ENCODE measurements at places on chromosomes 7 and 10.

- no peak for DNase-seq
Observed at GRCh38 chr7:29917641-29918040, 72.0 kb downstream of the SCRN1 start.

DNA sequence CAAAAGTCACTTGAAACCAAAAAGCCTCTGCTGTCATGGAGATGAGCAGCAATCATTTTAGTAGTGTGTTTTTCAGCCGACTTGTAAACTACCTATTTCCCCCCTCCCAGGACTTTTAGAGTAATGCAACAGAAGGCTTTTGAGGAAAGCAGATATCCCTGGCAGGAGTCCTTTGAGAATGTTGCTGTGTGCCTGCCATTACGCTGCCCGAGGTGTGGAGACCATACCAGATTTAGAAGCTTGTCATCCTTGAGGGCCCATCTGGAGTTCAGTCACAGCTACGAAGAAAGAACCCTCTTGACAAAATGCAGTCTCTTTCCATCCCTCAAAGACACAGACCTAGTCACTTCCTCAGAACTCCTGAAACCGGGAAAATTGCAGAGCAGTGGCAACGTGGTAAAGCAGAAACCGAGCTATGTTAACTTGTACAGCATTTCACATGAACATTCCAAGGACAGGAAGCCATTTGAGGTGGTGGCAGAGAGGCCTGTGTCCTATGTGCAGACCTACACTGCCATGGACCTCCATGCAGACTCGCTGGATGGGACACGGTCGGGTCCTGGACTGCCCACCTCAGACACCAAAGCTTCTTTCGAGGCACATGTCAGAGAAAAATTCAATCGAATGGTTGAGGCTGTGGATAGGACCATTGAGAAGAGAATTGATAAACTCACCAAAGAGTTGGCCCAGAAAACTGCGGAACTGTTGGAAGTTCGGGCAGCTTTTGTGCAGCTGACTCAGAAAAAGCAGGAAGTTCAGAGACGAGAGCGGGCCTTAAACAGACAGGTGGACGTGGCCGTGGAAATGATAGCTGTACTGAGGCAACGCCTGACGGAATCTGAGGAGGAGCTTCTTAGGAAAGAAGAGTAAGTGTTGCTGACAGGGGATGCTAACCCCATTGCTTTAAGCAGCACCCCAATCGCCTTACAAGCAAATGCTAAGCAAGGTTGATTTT is 2.2 kb downstream of the ZNF365 start:
- no peak for DNase-seq

- DNase-seq = peak; percentile 99
Observed at GRCh38 chr10:74589226-74589673, 237.2 kb upstream of the KAT6B start.

GRCh38 chr7:99393355-99394187 is 14.8 kb downstream of the PDAP1 start:
- no peak for DNase-seq

DNA sequence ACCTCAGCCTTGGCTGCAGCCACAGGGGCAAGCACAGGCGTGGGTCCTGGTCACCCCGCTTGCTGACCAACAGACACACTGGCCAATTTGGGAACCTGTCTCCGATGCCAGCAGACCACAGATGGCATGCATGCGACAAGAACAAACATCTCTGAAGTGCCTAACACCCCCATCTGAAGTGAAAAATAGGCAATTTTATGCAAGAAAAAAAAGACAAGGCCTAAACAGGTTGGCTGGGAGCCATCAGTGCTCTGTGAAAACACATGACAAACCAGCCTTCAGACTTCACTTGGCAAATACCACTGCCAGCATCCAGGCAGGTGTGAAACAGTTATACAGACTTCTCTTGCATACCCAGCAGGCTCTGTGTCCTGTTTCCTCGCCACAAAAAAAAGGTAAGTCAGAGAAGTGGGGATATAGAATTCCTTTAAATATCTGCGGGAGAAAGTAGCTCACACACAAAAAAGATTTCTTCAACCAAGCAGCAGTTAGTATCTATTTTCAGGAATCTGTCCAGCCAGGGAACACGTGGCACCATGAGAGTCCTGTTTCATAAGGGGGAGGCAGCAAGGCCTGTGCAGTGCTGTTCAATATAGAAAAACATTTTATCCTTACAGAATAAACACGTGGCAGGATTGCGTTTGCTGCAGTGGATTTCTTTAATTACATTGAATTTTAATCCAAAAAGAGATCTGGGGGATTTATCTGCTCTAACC is 293.4 kb upstream of the MKLN1 start:
- DNase-seq = peak; percentile 45

DNA sequence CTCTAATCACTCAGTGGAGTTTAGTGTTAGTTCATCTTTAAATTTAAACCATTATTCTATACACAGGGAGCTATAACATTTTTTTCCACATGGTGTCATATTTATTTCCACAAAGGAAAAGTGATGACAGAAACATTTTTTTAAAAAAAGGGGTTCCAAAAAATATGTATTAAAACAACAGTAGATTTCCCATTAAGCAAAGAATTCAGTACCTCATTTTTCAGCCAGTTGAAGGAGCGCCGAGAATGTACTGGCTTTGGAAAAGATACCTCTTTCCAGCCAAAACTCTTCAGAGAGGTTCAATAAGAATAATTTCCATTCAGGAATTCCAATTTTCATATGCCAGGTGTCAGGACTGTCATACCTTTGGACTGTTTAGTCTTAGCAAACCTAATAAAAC is 250.5 kb upstream of the MEOX2 start:
- no peak for DNase-seq

GRCh38 chr7:38232502-38233366 is 40.7 kb downstream of the TARP start:
- DNase-seq = peak; percentile 51

DNA sequence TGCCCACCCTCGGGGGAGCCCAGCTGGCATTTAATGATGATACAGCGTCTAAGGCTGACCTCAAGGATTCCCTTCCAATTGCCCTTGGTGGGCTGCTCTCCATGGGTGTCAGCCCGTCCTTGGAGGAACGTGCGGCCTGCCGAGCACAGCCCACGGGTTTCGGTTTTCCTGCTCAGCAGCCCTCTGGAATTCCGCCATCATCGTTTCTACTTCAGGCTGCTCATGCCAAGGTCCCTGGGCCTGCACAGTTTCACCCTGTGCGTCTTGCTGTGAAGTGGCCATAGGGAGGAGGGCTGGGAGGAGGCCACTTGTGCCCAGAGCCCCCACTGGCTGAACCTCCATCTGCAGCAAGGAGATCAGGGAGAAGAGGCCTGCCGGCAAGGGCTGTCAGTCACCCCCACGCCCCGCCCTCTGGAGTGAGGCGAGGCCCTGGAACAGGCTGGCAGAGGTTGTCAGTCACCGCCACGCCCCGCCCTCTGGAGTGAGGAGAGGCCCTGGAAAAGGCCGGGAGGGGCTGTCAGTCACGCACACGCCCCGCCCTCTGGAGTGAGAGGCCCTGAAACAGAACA is 82.8 kb downstream of the CHST15 start:
- DNase-seq = no peak

DNA sequence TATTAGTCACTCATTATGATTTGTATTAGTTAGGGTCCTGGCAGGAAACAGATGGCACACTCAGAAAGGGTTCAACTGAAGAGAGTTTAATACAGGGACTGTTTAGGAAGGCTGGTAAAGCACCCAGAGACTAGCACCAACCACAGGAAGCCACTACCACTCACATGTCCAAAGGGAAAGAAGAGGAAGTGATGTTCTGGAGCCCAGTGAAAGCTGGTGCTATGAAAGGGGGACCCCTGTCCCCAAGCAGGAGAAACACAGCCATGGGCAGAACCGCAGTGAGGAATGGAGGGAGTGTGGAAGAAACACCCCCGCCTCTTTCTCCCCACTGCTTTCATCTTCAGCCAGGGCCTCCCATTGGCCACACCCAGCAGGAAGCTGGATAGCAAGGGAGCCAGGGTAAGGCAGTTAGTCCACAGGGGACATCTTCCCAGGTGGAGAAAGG is 3.2 kb upstream of the VSIR start:
- DNase-seq = no peak

- no peak for DNase-seq
Observed at GRCh38 chr7:44673771-44674170, 67.3 kb downstream of the OGDH start.

DNA sequence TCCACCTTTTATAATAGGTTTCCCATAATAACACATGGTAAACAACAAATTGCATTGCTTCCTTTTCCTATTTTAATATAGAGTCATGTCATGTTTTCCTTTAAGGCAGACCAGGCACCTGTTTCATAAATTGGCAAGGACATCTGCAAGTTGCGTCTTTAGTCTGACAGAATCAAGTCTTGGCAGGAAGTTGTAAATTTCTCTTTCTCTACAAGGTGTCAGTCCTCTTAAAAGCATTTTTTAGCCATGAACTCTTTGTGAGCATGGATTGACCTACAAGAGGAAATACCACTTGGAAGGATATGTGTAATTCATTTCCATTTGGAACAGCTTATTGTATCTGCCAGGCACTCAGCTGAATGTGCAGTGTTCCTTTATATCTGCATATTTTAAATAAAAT is 176.8 kb downstream of the PRKG1 start:
- no peak for DNase-seq

- DNase-seq = peak; percentile 46
Observed at GRCh38 chr7:88169717-88170320, 50.0 kb downstream of the SRI start.

DNA sequence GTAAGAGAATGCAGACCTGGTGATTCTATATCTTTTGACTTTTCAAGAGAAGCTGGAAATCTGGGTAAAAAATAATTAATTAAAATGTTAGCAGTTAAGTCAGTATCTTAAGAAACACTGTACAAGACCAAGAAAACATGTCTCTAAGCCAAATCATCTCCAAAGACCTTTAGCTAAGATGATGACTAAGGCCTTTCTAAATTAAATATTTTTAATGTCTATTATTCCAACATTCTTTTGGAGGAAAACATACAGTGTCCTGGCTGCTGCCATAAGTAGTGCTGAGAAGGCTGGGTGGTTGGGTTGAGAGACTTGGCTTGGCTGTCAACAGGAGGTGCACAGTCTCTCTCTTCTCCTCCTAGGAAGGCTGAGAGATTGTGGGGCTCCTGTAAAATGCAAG is 20.3 kb downstream of the STARD3NL start:
- DNase-seq = no peak

All from choroid plexus epithelial cell (primary cell).